ENCODE measurements at places on chromosomes 3 and 15. TPM values are rescaled to one million over a fixed set of nuclear protein-coding genes. Genes with fewer than 3 reads are reported as not detected.

- no peak for DNase-seq
Measured at GRCh38 chr3:57675530-57675929, 17.3 kb downstream of the DENND6A start.

DNA sequence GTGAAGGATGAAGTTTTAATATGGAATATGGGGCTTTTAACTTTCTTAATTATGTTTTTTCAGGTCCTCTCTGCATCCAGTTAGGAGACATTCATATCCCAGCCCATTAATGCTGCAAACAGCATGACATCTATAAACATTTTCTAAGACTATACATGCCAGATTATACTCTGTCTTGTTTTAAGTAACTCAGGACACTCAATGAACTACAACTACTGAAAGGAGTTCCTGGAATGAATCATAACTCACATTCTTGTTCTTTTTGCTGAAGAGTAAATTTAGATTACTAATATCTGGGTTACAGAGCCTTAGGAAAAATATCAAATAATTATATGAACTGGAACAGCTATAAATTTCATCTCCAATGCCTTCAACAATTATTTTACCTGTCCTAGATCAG lies 167.4 kb downstream of the STAG1 start:
- no peak for DNase-seq

Gene CCDC54
- total RNA-seq: not detected

DNA sequence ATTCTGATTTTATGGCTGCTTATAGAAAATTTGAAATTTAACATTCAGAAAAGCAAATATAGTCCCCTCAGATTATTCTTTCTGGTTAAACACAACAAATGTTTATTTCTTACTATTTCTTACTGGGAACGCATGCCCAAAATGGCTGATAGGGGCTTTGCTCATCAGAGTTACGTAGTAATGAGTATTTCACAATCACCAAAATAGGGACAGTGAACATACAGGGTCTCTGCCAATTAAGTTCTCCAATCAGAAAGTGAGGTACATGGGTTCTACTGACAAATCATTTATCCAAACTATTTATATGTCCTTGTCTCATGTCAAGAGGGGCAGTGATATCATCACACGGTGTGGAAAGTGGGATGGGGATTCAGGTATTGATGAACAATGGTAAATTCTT lies 154.5 kb downstream of the BCHE start:
- DNase-seq: no peak

DNA sequence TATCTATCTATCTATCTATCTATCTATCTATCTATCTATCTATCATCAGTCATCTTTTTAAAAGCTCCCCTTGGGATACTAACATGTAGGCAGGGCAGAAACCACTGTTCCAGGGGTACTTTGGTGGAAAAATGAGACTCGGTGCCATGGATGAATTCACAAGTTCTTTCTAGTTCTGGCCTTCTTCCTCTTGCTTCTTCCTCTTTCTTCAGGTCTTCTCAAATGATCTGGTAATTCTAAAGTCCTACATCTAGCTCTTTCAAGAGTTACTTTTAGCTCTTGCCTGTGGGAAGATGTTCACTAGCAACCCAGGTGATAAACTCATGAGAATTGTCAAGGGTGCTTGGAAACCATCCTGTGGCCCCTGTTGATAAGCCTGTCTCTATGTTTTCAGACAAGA lies 168.5 kb upstream of the TBC1D5 start:
- no peak for DNase-seq

Gene BTLA
- total RNA-seq: not detected

GRCh38 chr3:29384640-29385039 lies 103.8 kb downstream of the RBMS3 start:
- DNase-seq: peak; percentile 44

DNA sequence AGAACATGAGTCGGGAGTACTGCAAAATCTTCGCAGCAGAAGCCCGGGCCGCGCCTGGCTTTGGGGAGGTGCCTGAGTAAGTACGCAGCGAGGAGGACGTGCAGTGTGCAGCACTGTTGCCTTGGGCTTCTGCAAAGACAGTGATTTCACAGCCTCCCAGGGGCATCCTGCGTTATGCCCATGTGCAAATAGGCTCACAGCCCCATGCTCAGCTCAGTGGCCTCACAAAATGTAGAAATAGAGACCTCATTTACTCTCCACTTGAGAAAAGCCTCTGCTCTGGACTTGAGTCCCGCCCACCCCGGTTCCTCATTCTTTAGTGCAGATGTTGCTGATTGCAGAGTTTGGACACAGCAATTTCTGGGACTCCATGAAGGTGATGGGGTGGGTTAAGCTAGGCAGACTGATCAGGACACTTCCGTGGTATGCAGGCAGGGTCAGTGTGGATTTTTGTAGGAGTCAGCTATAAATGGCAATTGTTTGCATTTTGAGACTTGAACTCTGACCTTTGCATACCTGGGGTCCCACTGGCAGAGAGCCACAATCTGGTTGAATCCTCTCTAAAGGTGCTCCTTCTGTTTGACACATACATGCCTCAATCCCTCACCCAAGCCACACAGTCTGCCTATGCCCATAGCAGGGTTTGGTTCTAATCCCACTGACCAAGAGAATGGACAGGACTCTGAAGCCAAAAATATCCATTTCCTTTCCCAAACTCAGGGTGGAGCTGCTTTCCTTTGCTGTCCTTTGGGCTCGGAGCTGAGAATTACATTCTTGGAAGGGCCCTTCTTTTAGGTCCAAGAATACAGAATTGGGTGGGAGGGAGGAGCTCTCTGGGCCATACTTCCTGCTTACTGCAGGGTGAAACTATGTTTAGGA lies 20.7 kb upstream of the SLC28A1 start:
- no peak for DNase-seq

DNA sequence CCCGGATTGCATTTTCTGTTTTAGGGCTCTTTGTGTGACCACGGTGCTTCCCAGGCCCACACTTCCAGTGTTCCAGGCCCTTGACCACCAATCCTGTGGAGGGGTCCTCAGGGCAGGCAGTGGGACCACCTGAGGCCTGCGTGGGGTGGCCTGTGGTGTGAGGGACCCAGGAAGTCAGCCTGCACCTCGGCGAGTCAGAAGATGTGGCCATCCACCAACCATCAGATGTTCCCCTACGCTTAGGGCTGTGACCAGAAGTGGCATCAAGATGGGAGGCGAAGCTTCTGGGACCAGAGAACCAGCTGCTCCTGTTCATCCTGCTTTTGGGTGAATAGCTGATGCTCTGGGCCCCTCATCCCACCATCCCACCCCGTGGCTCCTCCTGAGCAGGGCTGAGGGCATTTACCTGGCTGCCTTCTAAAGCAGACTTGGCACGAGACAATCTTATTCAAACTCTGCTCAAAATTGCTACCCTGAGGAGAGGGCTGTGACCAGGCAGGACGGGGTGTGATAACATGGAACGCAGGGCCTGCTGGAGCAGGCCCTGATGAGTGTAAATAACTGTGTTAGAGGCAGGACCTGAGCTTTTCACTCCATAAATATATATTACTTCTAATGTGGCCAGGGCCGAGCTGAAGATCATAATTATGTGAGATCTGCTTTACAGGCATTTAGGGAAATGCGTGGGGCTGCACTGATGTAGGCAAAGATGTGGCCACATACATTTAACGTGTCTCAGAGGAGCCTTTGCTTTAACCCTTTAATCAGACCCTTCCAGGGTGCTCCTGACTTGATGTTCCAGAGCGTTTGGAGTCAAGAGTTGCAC lies 28.8 kb downstream of the SMAD3 start:
- no peak for DNase-seq

DNA sequence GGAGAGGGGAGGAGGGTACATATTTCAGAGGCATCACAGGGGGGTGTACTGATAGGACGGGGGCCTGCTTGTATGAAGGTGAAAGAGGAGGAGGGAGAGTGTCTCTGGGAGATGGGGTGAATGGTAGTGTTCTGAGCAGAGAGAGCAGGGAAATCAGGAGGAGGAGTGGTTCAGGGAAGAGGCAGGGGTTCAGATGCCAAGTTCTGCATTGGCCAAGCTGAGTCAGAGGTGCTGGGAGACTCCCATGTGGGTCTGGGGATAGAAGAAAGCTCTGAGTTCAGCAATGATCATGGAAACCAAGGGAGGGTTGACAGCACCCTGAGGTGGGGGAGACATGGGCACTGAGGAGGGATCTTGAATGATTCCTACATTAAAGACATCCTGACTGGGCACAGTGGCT lies 3.0 kb downstream of the CYP8B1 start:
- peak; percentile 20 for DNase-seq

DNA sequence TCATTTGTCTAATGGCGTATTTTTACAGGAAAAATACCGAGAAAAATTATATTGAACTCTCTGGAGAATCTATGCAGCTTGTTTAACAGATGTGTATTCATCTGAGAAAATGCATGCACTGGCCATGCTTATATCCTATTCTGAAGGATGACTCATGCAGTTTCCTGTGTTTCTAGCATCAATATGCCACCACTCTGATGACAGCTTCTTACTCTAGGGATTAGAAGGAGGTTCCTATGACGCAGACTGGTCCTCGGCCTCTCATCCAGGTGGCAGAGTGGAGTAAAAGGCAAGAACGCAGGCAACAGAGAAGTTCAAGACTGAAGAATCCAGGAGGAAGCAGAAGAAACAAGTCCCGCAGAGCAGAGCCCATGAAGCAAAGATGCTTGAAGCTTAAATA lies 910.0 kb upstream of the ROBO1 start:
- no peak for DNase-seq

Gene GOLGA8H
- 0.75 TPM for total RNA-seq

- no peak for DNase-seq
Measured at GRCh38 chr3:98536456-98537017, 4.8 kb downstream of the GPR15 start.

- DNase-seq: no peak
Measured at GRCh38 chr3:96619475-96619874, 194.9 kb upstream of the EPHA6 start.

GRCh38 chr3:6861625-6862000 lies 698 bp downstream of the GRM7 start:
- DNase-seq: peak; percentile 67

Gene KLHL40
- not detected for total RNA-seq

Gene LRRC31
- total RNA-seq: not detected

DNA sequence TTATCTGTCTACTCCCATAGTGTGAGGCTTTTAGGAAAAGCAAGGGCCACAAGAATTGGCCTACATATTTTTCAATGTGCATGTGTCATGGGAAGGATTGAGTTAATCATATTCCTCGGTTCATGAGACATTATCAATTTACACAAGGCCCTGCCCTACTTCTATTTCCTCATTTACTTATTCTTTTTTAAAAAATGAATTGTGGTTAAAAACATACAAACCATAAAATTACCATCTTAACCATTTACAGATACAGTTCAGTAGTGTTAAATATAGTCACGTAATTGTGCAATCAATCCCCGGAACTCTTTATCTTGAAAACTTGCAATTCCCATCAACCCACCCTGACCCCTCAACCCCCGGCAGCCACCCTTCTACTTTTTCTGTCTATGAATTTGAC lies 284.0 kb upstream of the GADL1 start:
- DNase-seq: no peak

- no peak for DNase-seq
Measured at GRCh38 chr3:124272605-124273151, 280.8 kb upstream of the ROPN1 start.

DNA sequence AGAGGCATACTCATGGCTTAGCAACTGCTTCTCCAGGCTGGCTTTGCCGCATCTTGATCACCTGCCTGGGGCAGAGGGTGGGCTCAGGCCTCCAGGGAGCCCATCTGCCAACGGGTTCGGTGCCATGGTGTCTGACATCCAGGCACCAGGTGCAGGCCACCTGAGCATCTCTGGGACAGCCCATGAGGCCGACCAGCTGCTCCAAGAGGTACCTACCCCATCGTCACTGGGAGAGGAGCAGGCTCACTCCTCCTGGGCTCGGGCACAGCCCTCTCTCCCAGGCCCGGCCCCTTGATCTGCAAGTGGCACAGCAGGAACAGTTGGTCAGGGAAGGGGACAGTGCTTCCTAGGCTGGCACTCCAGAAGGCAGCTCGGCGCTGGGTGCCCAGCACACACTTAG lies 21.9 kb downstream of the TPRA1 start:
- no peak for DNase-seq

DNA sequence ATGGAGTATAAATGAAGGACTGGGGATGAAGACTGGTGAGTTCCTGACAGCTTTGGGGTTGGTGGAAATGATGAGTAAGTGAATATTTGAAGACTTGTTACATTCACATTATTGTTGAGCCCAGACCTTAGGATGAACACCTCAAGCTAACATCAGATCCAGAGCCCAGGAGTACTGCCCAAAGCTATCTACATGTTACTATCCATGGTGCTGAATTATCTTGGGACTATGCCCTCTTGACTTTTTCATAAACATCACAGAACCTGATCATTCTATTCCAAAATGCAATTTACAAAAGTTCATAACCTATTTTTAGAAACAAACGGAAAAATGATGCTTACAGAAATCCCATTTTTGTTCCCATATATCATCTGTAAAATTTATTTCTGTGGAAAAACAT lies 613.3 kb downstream of the TUSC7 start:
- DNase-seq: no peak

Gene TMEM40
- not detected for total RNA-seq

GRCh38 chr3:127467391-127467790 lies 123.1 kb downstream of the TPRA1 start:
- peak; percentile 65 for DNase-seq

Gene NPAP1
- total RNA-seq: 0.14 TPM

GRCh38 chr15:45184562-45185041 lies 3.2 kb downstream of the SHF start:
- no peak for DNase-seq

DNA sequence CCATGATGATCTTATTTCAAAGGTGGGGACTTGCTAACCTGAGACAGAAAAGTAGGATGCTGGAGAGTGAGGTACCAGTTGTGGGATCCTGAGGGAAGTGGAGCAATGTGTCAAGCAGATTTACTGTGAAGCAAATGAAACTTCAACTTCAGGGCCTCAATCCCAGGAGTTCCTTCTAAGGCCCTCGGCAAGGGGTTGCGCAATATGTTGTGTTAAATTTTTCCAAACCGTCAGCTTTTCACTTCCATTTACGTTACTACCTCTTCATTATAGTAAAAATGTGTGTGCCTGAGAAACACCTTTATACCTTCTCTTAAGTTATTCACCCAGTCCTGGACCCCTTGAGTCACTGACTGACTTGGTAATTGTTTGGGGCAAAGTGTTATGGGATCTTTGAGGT lies 42.5 kb upstream of the KCNH8 start:
- DNase-seq: no peak

Gene HDGFL3
- 130 TPM for total RNA-seq

Gene PPM1L
- 3.3 TPM for total RNA-seq

DNA sequence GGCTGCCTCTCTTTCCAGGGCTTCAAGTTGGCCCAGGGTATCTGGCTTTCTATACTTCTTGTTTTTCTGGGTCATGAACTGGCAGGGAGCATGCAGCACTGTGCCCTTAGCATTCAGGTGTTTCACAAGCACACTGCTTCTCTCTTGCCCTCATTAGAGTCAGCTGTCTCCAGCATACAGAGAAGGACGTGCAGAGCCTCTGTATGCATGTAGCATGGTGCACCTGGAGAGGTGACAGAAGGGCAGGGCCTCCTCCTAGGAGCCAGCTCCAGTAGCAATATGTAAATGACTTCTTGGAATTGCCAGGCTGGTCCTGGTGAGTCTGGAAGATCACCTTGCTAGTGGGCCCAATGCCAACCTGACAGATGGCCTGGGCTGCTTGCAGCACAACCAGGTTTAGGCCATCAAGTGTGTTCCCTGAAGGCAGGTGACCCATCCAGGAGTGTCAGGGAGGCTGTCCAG lies 44.8 kb upstream of the ATP2C1 start:
- no peak for DNase-seq
